ENCODE measurements at places on chromosomes 13 and 19. TPM values are rescaled to one million over a fixed set of nuclear protein-coding genes. Genes with fewer than 3 reads are reported as not detected.

DNA sequence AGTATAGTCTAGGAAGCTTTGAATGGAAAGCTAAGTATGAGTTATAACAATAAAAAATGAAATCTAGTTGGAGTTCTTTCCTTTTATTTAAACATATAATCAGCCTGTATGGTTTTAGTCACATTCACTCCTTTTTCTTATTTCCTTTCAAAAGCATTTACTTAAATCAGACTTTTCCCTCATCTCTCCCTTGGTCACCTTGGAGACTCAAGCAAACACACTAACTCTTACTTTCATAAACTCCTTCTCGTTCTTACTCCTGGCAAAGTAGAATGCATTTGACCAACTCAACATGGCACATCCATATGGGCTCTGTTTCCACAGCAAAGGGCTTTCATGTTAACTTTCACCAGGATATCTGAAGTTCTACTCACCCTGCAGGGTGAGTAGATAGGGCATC is 400.0 kb downstream of the LMO7 start:
- DNase-seq, result no peak

DNA sequence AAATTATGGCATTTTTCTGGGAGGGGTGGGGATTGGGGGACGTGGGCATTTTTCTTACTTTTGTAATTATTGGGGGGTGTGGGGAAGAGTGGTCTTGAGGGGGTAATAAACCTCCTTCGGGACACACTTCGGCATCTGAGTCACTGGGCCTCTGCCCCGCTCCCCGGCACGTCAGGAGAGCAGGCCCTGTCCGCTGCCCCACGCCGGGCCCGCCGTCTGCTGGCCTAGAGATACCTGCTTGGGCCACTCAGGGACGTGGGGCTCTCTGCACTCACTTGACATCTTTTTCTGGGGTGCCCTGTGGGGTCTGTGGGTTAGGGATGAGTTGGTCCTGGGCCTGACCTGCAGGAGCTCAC is 3.5 kb upstream of the FTL start:
- no peak for DNase-seq

DNA sequence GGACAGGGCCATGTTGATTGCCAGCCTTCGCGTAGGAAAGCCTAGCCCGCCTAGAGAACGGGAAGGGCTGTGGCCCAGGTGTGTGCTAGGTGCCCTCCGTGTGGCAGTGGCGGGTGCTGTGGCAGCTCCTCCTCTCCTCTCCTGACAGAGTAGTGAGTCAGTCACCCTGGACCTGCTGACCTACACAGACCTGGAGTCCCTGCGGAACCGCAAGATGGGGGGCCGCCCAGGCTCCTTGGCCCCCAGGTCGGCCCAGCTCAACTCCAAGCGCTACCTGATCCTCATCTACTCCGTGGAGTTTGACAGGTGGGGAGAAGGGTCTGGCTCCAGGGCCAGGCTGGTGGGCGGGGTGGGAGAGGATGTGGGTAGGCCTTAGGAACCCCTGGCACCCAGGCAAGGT is 11.1 kb downstream of the CCDC61 start:
- DNase-seq, result no peak

GRCh38 chr13:62357887-62358645 is 942.4 kb upstream of the PCDH20 start:
- DNase-seq, result peak; percentile 16

DNA sequence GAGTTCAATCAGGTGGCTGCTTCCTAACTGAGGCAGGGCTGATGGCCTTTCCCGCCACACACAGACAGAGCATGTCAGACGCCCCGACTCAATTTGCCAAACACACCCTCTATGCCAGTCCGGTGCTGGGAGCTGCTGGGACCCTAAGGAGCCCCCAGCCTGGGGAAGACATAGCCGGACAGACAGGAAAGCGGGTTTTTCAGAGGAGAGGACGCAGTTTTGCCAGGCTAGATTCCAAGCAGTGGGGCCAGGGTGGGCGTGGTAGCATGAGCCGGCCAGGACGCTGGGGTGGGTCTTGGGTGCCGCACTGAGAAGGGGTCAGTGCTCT is 19.8 kb downstream of the MAST3 start:
- no peak for DNase-seq

DNA sequence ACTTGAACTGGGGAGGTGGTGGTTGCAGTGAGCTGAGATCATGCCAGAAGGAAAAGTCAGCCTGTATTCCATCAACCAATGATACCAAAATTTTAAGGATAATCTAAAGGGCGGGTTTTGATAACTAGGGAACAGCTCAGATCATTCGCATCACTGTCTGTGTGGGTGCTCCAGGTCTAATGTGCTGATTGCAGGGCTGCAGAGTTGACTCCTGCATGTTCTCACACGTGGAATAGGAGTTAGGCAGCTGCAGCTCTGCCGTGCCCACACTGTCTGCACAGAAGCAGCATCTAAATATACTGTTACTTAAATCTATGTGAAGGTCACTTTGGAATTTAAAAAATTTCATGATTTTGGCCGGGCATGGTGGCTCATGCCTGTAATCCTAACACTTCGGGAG is 4.3 kb upstream of the PARP4 start:
- DNase-seq, result no peak

DNA sequence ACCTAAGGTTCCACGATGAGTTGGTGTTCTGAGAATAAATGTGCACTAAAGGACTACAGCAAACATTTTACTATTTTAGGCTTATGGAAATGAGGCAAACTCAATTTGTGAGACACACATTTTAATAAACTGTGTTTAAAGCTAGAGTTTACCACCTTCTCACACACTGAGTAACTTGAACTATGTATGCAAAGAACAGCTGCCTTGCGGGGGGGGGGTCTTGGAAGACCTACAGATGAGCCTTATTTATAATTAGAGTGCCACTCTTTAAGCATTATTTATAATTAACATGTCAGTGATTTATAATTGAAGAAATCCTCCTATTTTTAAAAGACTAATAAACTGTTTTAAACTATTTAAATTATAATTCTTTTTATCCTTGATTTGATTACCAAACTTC is 300.4 kb downstream of the DLEU7 start:
- no peak for DNase-seq

- DNase-seq, result no peak
Observed at GRCh38 chr13:107421028-107421427, 794.3 kb downstream of the LIG4 start.

Gene ZNF154
- 10.3 TPM for polyA plus RNA-seq

Gene ZNF546
- 2.5 TPM for polyA plus RNA-seq

Gene SYNGR4
- polyA plus RNA-seq, result 0.33 TPM

All from muscle of back (tissue), 13 donors.